ENCODE measurements at places on chromosomes 2 and 18.

DNA sequence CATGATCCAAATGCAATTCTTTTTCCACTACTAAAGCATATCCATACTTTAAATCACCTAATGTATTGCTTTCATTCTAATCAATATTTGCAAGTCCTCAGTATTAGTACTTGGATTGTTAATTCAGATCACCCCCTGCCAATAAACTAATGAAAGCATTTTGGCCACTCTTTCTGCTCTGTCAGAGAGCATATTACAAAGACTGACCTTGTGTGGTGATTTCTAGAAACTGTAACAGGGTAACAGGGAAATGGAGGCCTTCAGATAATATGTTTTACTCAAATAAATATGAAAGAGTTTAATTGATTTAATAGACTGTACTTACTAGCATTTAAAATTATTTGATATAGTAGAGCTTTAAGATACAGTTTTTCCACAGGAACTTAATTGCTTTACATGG lies 453.0 kb downstream of the KCNJ3 start:
- DNase-seq = no peak

DNA sequence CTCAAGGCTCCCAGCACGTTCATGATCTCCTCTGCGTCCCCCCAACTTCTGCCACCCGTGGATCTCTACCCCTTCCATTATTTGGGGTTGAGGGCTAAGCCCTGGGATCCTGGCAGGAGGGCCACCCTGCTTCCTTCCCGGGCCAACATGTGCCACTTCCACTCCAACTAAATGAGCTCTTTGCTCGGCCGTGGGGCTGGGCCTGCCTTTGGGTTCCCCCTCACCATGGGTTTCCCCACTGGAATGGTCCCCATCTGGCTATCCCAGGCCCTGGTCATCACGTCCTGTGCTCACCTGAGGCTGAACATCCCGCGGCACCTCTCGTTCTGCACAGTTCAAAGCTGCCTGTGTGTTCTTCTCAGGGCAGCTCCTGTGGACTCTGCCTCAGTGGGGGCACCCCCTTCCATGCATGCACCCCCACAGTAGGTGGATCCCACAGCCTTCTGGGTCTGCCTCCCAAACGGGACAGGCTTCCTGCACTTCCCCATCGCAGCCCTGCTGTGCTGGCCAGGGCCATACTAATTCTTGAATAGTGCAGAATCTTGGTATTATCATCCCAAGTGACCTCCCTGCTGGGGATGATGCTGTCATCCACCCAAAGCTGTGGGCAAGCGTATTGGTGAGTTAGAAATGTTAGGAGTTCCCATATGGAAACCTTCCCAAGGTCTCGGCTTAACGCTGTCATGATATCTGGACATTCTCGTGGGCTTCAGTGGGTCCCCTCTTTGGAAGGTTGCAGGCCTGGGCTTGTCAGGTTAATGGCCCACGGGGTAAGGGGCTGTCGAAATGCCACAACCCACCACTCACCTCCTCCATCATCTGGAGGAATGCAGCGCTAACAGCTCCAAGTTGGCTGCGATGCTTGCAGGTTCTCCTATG lies 150.5 kb upstream of the TWIST2 start:
- DNase-seq = no peak

GRCh38 chr2:216634370-216635148 lies 1.3 kb downstream of the IGFBP2 start:
- DNase-seq = no peak

DNA sequence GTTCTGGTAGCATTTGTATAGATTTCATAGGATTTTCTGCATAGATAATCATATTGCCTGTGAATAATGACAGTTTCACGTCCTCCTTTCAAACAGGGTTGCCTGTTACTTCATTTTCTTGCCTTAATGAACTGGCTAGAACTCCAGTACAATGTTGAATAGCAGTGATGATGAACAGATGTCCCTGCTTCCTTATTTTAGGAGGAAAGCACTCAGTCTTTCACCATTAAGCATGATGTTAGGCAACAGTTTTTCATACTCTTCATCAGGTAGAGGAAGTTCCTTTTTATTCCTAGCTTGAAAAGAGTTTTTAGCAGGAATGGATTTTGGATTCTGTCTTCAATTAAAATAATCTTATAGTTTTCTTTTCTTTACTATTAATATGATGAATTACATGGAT lies 39.7 kb downstream of the C2orf76 start:
- no peak for DNase-seq

DNA sequence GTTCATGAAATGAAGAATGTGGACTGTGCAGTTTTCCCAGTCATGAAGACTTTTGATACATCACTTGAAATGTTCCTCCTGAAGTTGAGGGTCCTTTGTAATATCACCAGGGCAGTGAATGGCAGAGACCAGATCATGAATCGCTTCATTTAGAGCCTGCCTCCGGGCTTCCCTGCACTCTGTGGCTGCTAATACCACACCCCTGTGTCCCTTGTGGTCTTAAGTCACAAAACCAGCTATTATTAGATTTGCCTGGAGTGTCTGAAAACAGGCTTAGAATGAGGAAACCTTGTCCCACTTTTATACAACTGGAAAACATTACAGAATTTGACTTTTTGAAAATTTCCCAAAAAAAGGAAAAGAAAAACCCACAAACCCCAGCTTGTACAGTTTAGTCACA lies 147.9 kb downstream of the MGAT5 start:
- no peak for DNase-seq

DNA sequence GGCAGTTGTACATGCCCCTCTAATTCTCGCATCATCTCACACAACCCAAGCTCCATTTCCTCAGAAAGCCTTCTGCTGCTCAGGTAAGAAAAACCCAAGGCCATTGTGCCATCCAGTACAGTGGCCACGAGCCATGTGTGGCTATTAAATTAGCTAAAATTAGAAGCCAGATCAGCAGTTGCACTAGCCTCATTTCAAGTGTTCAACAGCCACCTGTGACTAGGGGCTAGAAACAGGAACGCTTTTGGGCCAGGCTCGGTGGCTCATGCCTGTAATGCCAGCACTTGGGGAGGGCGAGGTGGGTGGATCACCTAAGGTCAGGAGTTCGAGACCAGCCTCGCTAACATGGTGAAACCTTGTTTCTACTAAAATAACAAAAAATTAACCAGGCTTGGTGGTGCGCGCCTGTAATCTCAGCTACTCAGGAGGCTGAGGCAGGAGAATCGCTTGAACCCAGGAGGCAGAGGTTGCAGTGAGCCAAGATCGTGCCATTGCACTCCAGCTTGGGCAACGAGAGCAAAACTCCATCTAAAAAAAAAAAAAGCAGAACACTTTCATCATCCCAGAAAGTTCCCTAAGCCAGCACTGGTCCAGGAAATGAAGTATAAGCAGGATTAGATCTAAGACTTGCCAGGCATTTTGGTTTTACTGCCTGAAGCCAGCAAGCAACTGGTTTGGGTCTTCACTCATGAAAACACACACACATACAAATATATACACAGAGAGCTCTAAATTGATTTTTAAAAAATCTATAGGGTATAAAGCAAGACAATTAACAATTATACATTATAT lies 35.7 kb downstream of the ATP8B1 start:
- DNase-seq = no peak

- peak; percentile 60 for DNase-seq
These were observed 59.1 kb downstream of the TNS1 start for GRCh38 chr2:217943446-217944321.

DNA sequence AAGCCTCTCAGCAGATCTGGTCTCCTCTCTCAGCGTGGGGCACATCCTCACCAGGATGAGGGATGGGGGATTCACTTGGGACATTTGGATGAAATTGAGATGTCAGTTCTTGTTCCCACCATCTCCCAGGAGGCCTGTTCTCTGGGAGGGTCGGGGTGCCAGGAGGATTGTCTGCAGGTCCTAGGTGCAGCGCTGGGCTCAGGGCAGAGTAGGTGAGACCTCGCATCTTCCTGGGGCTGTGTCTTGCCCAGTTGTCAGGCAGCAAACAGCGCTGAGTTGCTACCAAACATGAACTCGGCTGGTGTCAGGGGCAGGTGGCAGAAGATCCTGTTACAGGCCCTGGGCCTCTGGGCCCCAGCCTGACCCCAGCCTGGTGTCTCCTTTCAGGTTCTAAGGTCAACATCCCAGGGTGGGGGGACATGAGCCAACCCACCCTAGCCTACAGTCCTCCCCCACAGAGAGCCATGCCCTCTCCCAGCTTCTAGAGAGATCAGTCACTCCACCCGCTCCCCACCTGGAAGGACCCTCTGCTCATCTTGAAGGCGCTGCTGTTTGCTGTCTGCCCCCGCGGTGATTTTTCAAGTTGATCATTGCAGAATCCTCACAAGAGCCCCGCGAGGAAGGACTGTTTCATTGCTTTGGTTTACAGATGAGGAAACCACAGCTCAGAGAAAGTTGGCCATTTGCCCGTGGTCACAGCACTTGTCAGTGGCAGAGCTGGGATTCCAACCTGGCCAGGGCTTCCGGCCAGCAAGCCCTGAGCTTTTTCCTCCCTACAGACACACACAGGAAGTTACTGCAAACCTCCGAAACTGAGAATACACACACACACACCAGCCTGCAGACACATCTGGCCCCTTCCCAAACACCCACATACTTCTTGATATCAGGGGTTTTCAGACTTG lies 83.9 kb downstream of the STPG4 start:
- peak; percentile 92 for DNase-seq

GRCh38 chr2:145682546-145683157 lies 1162.7 kb upstream of the ZEB2 start:
- DNase-seq = peak; percentile 17

GRCh38 chr2:60839126-60839813 lies 42.1 kb upstream of the REL start:
- no peak for DNase-seq

- peak; percentile 67 for DNase-seq
These were observed 53.7 kb upstream of the LRRC30 start for GRCh38 chr18:7177116-7177744.

- DNase-seq = no peak
These were observed 334.7 kb upstream of the CELF4 start for GRCh38 chr18:37900326-37900725.
